Muscle of leg (tissue), 16 donors: ENCODE measurements at places on chromosomes 6 and 20.

DNA sequence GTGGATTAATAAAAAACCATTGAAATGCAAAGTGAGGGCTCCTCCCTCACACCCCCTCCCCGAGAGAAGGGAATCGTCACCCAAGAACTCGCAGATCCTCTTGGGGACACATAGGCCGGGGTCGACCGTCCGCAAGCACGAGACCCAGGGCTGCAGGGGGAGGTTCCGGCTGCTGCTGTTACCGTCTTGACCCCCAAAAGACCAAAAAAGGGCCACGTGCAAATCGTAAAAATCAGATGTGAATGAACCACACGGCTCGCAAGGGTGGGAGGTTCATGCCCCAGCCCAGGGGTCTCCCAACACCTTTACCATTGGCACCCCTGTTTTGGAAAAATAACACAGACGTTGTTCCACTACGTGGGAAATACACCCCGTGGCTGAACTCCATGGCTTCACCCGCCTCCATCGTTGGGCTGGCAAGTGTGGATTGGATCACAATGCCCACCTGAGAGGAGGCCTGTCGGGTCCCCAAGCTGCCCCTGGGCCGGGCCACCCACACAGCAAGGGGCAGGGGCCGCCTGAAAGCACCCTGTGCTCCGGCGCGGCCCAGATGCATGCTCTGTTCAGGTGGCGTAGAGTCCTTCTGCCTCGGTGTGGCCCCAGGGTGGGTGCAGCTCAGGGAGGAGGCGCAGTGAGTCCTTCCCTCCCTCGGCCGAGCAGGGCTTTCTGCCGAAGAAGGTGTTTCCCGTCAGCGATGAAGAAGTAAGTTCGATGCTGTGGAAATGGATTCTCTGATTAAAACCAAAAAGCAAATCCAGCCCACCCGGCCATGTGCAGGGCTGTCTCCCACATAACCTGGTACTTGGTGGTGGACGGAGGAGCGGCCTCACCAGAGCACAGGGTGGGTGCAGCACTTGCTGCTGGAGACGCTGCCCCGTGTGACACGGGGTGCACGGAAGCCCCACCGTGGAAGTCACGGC is 85.0 kb downstream of the YTHDF1 start:
- no peak for DNase-seq

DNA sequence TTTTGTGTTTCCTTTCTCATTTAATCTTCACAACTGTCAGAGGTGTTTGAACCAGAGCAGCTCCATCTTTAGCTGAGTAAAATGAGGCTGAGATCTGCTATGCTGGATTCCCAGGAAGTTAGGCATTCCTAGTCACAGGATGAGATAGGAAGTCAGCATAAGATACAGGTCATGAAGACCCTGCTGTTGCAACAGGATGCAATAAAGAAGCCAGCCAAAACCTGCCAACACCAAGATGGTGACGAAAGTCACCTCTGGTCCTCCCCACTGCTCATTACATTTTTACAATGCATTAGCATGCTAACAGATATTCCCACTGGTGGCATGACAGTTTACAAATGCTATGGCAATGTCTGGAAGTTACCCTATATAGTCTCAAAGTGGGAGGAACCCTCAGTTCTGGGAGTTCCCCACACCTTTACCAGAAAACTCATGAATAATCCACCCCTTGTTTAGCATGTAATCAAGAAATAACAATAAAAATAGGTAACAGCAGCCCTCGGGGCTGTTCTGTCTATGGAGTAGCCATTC is 262.2 kb upstream of the FERMT1 start:
- DNase-seq: no peak

GRCh38 chr20:47927385-47927851 is 142.1 kb upstream of the SULF2 start:
- DNase-seq: peak; percentile 46

DNA sequence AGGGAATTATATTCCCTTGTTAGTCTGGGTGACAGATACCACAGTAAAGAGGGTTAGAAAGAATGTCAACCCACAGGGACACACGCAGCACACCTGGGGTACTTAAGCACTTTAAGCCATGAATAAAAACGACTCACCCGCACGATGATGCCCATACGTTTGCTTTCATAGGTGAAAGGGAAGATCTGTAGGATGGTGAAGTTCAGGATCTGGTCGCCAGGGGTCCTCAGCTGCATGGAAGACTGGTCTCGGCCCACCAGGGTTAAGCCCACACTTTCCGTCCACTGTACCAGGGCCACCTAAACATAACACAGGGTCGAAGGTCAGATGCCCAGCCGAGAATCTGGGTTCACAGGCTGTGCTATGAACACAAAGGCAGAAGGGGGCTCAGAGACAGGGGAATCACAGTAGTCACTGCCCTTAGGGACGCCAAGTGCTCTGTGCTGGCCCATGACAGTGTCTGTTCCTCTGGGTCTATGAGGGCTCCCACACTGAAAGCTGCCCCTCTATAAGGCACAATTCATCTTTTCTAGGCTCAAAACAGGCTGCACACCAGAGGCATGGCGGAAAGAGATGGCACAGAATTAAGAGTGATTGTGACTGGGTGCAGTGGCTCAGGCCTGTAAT is 96.8 kb upstream of the NFATC2 start:
- DNase-seq: peak; percentile 64

DNA sequence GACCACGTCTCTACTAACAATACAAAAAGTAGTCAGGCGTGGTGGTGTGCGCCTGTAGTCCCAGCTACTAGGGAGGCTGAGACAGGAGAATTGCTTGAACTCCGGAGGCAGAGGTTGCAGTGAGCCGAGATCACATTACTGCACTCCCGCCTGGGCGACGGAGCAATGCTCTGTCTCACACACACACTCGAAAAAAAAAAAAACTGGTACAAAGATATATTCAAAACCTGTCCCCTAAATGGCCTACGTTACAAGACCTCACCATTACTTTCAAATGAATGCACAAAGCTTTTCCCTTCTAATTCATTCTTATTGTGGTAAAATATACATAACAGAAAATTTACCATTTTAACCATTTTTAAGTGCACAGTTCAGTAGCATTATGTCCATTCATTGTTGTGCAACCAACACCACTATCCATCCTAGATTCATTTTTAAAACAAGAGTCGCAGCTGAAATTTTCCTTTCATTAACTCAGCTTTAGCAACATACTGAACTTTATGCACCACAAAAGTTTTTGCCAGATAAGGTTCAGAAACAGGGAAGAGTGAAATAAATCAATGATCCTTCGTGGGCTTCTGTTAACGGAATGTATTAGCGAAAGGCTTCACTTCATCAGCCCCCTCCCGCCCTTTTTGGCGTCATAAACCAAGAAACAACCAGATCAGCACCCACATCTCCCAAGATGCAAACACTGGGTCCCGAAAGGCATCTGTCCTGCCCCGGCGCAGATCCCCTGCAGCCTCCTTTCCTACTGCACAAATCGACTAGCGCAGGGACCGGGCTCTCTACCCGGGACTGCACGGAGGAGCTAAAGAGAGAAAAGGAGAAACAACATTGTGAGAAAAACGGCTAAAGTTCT is 825 bp upstream of the FAM135A start:
- no peak for DNase-seq

GRCh38 chr6:159232751-159233150 is 63.6 kb downstream of the FNDC1 start:
- DNase-seq: no peak

GRCh38 chr6:10033223-10033829 is 381.5 kb downstream of the TFAP2A start:
- DNase-seq: no peak

- no peak for DNase-seq
These were observed 50.4 kb downstream of the RIN2 start for GRCh38 chr20:19808498-19808897.

DNA sequence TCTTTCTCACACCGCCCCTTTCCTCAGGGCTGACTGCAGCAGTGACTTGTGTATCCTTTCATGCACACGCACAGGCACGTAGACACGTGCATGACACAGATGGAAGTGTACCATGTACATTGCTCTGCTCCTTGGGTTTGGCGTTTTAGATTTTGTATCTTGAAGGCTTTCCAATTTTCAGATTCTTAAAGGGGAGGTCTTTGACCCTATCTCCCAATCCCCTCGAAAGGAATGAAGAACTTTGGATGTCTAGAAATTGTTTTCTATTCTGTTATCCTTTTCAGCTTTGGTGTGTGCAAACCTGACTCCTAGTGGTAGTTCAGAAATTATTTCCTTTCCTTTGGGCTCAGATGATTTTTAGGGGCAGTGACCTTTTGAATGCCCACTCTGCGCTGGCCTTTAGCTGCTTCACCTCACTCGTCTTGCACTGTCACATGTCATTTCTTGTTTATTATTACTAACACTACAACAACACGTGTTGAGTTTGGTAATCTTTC is 63.0 kb downstream of the HIVEP1 start:
- DNase-seq: peak; percentile 16

DNA sequence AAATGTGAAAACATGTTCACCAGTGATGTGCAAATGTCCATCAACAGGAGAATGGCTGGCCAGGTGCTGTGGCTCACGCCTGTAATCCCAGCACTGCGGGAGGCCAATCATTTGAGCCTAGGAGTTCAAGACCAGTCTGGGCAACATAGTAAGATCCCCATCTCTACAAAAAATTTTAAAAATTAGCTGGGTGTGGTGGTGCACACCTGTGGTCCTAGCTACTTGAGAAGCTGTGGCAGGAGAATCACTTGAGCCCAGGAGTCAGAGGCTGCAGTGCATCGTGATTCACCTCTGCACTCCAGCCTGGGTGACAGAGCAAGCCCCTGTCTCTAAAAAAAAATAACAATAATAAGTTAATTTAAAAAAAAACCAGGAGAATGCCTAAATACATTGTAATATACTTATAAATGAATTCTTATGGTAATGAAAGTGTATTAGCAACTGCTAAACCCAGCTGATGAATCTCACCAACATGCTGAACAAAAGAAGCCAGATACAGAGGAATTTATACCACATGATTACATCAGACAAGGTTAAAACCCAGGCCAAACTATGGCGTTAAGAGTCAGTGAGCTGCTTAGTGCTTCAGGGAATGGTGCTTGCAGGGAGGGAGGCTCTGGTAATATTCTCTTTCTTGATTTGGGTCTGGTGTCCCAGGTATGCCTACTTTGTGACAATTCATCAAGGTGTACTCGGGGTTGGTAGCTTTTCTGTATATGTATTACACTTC is 36.4 kb downstream of the RPP40 start:
- no peak for DNase-seq

- DNase-seq: no peak
These were observed 37.7 kb downstream of the C6orf132 start for GRCh38 chr6:42104804-42105125.

GRCh38 chr6:93550551-93551276 is 131.4 kb upstream of the EPHA7 start:
- DNase-seq: no peak

DNA sequence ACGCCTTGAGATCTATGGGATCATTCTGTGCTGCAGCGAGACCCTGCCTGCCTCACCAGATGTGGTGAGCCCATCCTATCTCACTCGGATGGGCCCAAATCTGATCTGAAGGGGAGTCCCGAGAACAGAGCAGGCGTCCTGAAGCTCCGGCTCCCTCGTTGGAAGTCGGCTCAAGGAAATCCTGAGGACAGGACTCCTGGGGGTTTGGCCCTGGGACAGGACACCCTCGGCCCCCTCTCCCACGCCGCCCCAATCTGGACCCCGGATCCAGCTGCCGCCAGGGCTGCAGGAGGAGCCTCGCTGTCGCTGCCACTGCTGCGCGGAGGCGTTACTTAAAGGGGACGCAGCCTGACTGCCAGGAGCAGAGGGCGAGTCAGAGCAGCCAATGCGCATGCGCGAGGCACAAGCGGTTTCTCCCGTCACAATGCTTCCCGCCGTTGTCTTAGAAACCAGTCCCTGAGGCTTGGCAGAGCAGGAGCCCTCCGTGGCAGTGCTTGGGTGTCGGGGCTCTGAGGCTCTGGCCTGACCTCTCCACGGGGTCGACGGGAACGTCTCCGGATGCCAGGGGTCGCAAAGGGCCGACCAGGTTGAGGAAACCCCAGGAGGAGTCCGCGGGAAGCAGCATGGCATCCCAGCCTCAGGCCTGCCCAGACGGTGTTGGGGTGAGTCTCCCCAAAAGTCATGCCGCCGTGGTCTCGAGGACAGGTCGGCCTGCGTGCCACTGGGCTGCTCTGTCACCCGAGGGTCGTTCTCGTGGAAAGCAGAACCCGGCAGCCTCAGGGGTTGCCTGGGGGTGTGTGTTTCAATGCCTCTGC is 1567.8 kb upstream of the DEFB115 start:
- no peak for DNase-seq

DNA sequence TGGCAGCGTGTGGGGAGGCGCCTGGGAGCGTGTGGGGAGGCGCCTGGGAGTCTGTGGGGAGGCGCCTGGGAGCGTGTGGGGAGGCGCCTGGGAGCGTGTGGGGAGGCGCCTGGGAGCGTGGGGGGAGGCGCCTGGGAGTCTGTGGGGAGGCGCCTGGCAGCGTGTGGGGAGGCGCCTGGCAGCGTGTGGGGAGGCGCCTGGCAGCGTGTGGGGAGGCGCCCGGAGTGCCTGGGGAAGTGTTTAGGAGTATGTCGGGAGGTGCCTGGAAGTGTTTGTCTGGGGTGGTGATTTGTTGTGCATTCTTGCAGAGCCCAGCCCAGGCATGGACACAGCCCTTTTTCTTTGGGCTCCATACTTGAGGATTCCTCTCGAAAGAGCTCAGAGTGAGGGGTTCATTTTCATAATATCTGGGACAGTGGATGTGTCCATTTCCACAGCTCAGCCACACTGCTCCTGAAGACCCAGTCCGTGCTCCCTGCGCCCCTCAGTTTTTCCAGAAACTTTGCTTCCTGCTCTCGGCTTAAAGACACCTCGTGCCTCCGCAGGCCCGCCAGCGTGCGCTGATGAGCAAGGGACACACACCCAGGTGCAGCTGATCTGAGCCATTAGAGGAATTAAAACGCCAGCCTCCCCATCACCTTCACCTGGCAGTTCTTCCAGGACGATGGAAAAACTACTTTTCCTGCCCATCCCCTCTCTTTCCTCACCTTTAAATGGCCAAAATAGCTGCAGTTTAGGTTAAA is 172.2 kb upstream of the THBS2 start:
- DNase-seq: no peak

- DNase-seq: no peak
These were observed 60.1 kb upstream of the RALGAPA2 start for GRCh38 chr20:20772497-20773085.

DNA sequence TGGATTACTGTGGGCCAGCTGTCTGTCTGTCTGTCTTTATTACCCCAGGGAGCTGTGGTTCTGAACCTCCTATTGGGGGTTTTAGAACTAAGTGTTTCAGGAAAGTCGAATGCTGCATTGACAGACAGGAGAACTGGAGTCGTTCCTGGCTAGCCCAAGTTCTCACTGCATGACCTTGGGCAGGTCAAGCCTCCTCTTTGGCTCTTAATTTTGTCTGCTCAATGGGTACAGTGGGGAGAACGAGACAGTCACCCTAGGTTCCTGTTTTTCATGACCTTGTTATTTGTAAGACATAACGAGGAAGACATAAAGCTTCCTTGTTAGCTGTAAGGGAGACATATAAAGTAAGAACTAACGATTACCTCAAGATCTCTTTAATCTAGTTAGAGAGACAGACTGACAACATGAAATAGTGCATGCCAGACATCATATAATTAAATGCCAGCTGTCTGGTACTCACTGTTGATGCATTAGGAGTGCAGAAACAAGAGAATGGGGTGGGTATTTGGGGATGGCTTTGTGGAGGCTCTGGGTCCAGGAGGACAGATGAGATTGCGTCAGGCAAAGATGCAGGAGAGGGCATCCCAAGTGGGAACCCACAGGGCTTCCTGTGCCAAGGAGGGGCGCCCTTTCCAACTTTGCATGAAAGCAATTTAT is 3.7 kb upstream of the CCDC167 start:
- no peak for DNase-seq

GRCh38 chr6:56288347-56288746 is 41.0 kb upstream of the COL21A1 start:
- DNase-seq: no peak

- no peak for DNase-seq
These were observed 480.2 kb upstream of the RNF217 start for GRCh38 chr6:124482071-124482491.
